Natural killer cell (primary cell): ENCODE measurements at places on chromosomes 16 and 17. TPM values are rescaled to one million over a fixed set of nuclear protein-coding genes. Genes with fewer than 3 reads are reported as not detected.

DNA sequence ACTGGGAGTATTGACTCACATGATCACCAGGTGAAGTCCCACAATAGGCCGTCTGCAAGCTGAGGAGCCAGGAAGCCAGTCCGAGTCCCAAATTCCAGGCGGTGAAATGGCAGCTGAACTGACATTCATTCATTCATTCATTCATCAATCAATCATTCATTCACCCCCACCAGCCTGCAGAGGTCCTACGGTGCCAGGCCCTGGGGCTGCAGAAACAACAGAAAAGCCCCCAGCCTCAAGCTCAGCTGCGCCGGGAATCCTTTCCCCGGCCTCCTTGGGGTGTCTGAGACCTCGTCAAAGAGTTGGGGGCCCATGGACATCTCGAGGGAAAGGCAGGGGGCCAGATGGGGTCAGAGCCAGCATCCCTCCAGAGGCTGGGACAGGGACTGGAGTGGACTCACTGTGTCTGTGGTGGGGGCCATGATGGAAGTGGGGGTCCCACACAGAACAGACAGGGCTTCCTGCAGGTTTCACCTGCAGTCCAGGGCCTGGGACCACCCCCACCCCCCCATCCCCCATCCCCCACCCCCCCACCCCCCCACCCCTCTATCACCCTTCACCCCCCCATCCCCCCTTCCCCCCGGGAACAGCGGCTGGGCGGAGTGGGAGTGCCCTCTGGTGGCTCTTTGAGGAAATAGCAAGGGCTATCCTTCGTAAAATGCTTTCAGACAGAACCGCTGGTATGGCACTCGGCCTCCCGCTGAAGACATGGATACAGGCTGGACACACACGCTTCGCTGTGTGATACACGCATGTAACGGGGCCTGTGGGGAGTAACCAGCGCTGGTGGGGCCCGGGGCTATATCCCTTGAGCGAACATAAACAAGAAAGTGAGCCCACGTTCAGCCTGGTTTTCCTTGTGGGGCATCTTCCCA, 8.5 kb upstream of the ZC3H18 start:
- DNase-seq, result peak; percentile 78

DNA sequence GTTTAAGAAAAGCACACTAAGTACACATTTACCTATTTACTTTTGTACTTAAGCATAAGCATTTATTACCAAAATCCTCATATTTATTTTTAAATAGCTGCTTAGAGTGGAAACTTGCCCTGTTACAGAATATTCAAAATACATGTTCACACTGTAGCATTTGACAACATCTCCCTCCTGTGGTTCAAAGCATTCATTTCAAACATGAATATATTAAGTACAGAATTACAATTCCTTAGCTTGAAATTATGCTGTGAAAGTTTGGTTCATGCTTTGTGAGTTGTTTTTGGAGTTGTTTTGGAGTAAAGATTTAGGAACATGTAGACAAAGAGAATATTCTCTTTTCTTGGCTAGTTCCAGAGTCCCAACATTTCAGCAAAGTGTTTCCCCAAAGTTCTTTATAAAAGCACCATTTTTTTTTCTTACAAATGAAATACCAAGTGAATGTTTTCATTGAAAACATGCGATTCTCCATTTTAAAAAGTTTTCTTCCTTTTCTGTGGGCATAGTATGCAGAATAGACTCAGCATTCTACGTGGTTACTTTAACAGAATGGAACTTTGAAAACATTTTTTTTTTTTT, 33.2 kb downstream of the TUBD1 start:
- peak; percentile 72 for DNase-seq

DNA sequence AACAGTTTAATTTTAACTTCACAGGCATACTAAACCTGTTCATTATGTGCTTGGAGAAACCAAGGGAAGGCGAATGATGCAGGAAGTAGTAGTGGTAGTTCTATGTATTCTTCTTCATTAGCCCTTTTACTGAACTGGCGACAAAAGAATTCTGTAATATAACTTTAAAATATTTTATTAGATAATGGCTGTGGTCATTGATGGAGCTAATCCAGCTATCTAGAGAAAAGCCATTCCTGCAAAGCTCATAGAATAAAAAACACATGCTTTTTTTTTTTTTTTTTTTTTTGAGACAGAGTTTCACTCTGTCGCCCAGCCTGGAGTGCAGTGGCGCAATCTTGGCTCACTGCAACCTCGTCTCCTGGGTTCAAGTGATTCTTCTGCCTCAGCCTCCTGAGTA, 23.5 kb downstream of the TANC2 start:
- no peak for DNase-seq

Gene TNFSF13
- total RNA-seq, result 11.1 TPM

- DNase-seq, result no peak
Observed at GRCh38 chr17:36920032-36921005, 17.0 kb upstream of the LHX1 start.

DNA sequence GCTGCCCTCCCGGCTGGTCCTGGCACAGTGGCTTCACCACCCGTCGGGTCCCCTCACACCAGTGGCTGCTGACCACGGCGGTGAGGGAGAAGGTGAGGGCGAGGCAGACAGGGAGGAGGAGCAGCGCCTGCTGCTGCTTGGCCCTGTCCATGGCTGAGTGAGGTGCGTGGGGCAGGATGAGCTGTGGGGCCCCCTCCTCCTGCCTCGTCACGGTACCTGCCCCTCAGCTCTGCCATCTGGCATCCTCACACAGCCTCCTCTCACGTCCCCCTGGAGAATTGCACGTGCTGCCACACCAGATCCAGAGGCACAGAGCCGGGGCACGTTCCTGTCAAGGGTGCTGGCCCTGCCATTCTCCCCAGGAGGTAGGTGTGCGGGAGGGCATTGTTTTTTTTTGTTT, at the start of gene GSG1L2:
GSG1L2 (minus strand) TSS at position 159 of the 400 bp plus-strand sequence; CDS start at position 151, 8 bp downstream.
- DNase-seq, result no peak

- no peak for DNase-seq
Observed at GRCh38 chr17:49993423-49994060, 1.5 kb downstream of the DLX3 start.

DNA sequence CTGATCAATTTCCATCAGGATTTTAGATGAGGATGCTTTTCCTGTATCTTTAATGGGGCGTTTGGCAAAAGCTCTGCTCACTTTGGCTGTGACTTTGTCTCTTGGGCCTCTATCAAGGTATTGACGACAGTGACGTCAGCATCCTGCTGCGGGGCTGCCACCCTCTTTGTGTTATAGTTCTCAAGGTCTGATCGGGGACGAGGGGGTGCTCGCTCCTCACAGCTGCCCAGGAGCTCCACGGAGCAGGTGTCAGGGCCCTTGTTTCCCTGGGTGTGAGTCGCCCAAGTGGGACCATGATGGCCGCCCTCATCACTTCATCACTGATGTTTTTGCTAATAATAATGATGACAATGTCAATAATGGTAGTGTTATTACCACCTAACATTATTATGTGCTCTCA, 65.4 kb downstream of the CMIP start:
- no peak for DNase-seq

GRCh38 chr17:43720311-43721060, 38.1 kb downstream of the SOST start:
- DNase-seq, result peak; percentile 82

DNA sequence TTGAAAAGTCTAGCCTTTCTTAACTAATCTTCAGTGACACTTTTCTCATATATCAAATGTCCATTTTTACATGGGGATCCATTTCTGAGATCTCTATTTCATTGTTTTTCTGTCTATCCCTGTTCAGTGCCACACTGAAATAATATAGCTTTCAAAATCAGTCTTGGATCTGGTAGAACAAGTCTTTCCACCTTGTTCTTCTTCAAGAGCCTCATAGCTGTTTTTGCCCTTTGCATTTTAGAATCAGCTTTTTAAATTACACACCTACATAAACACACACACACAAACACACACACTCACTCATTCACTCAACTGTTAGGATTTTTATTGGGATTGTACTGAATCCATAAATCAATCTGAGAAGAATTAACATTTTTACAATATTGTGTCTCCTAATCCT, 19.2 kb downstream of the GSDMB start:
- no peak for DNase-seq

DNA sequence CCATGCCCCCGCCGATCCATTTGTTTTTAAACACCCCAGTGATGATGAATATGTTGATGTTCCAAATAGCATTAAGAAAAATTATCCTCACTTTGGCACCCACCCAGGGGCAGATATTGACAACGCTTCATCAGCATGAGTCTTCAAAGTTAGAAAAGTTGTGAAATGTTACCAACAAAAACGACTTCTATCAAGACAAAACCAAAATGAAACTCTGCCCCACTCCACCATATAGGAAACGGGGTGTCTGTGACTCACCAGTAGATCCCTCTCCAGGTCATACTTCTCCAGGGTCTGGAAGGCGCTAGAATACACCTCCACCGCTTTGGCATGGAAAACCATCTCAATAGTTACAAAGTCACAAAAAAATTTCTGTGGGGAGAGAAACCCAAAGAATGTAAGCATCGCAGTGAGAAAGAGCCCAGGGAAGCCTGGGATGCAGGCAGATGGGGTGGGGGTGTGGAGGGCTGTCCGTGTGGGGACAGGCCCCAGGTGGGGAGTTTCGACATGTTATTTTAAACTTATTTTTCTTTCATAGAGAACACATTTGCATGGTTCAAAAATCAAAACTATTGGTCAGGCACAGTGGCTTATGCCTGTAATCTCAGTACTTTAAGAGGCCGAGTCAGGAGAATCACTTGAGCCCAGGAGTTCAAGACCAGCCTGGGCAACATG, 10.2 kb downstream of the CIBAR2 start:
- no peak for DNase-seq

Gene TBX2
- 0.09 TPM for total RNA-seq

Gene MGAT5B
- not detected for total RNA-seq

Gene NGFR
- total RNA-seq, result 1.2 TPM

DNA sequence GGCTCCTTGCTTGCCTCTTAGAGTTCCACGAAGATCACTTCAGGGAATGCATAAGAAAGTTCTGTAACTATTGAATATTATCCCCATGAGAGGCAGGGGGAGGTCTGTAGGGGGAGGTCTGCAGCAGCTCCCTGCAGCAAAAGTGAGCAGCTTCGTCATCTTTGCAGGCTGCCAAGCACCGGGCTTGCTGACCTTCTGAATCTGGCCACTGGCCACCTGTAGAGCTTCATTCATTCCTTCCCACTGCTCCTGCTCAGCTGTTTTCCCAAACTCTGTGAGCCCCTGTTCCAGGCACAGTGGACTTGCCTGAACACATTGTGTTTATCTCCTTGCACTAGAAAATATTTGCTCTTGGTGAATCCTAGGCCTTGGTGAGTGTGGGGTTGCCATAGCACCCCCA, 443.3 kb downstream of the HAPSTR1 start:
- no peak for DNase-seq

DNA sequence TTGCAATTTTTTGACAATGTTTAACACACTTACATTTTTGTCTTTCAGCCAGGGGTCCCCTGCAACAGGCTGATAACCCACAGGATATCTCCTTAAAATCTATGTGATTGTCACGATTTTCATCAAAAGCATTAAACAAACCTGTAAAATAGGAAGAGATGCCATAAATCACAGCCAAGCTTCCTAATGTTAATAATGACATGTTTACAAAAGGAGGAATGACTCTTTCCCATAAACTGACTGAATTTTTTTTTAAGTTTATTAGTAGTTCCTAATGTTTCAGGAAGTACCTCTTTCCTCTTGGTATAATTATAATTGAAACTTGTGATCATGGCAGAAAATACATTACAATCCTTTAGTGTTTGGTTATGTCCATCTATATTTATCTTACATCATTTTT, 119.6 kb downstream of the CA4 start:
- no peak for DNase-seq

DNA sequence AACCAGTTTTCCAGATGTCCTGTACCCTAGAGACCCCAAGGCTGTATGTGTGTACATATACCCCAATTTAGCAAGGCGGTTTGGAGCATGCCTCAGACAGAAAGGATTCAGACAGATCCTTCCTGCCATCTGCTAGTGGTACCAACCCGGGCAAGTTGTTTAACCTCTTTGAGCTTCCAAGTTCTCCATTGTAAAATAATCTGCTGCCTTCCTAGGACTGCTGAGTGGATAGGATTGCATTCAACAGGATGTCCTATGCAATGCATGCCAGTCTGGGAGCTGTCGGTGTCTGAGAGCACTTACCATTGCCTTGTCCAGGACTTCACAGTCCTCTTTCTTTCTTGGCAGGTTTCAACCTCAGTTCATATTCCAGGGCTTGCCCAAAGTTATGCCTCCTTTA, 1.9 kb downstream of the CDH13 start:
- no peak for DNase-seq

DNA sequence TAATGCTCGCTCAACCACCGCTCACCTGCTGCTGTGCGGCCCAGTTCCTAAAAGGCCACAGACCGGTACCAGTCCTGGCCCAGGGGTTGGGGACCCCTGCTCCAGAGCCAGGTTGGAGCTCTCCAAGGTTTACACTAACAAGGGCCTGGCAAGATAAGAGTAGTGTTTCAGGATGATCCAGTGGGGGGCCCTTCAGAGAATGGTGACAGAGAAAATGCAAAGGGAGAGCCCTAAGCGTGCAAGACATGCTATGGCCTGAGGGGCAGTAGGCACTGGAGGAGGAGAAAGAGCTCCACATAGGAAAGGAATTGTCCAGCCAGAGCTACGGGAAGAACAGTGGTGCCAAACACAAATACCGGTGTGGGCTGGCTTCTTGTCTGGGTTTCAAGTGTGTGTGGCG, 233.4 kb downstream of the STX8 start:
- no peak for DNase-seq

GRCh38 chr17:62663304-62663703, 35.8 kb downstream of the MRC2 start:
- DNase-seq, result no peak

DNA sequence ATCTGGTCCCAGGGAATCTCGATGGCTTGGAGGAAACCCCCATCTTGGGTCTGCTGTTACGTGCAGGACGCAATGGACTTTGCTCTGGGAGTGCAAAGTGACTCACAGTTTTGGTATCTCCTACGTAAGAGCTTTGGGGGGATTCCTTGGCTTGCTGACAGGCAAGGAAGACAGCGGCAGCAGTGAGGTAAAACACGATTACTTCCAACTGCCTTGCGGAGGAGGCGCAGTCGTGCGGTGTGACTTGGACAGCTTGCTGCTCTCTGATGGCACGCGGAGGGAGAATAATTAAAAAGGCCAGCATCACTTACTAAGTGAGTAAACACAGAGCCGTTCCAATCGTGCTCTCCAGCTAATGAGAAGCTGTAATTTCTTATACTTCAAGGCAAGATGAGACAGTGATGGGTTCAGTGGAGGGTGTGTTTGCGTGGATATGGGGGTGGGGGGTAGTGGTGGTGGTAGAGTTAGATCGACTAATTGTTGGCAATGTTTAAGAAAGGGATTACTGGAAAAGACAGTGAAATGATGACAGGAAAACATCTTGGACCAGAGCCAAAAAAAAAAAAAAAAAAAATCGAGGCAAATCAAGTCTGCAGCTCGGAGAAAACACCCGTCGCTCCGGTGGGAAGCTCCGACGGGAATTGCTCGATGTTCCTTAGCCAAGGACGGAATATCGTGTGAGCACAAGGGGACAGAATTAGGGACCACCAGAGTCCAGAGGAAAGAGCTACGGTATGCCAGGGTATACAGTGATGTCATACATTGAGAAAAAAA, 184.8 kb upstream of the ZFHX3 start:
- DNase-seq, result no peak

- DNase-seq, result peak; percentile 60
Observed at GRCh38 chr16:67530013-67530939, 1.6 kb downstream of the RIPOR1 start.

Gene OR4D1
- total RNA-seq, result 1.0 TPM

Gene SECTM1
- total RNA-seq, result 3.6 TPM

GRCh38 chr17:63440127-63440769, 5.9 kb downstream of the CYB561 start:
- DNase-seq, result no peak
